ENCODE measurements at places on chromosomes 13 and 19. TPM values are rescaled to one million over a fixed set of nuclear protein-coding genes. Genes with fewer than 3 reads are reported as not detected.

FGF22 gene
- total RNA-seq, result not detected

CCNA1 gene
- 0.09 TPM for total RNA-seq

ZNF497 gene
- total RNA-seq, result 0.98 TPM

CLEC11A gene
- total RNA-seq, result 21.8 TPM

SRRM5 gene
- not detected for total RNA-seq

ZNF556 gene
- total RNA-seq, result not detected

CBLC gene
- total RNA-seq, result not detected

FBXO27 gene
- 7.2 TPM for total RNA-seq

DNAJC15 gene
- total RNA-seq, result 18.7 TPM

CABP5 gene
- total RNA-seq, result not detected

ZNF324B gene
- 9.5 TPM for total RNA-seq

ZNF100 gene
- total RNA-seq, result 2.4 TPM

ZNF582 gene
- total RNA-seq, result 5.4 TPM

FBXL3 gene
- total RNA-seq, result 144 TPM

CCDC194 gene
- total RNA-seq, result not detected

NAT14 gene
- total RNA-seq, result 8.3 TPM

SHISA7 gene
- not detected for total RNA-seq

MRPL4 gene
- 33.9 TPM for total RNA-seq

C1QTNF9B gene
- not detected for total RNA-seq

APOC1 gene
- 1.7 TPM for total RNA-seq

CLC gene
- total RNA-seq, result not detected

KLK4 gene
- total RNA-seq, result not detected

CNMD gene
- not detected for total RNA-seq

CACNG6 gene
- not detected for total RNA-seq

DNAAF3 gene
- total RNA-seq, result 0.33 TPM

DZIP1 gene
- 20.1 TPM for total RNA-seq

ZSCAN4 gene
- total RNA-seq, result not detected

TMIGD2 gene
- not detected for total RNA-seq

FAM83E gene
- 0.18 TPM for total RNA-seq

UBE2L5 gene
- not detected for total RNA-seq

TGFB1 gene
- 19.8 TPM for total RNA-seq

FBL gene
- 105 TPM for total RNA-seq

ATP1A3 gene
- not detected for total RNA-seq

ZNF69 gene
- 9.0 TPM for total RNA-seq

DIAPH3 gene
- total RNA-seq, result 40.9 TPM

SYMPK gene
- total RNA-seq, result 21.3 TPM

AKAP8L gene
- total RNA-seq, result 45.6 TPM

CLDND2 gene
- total RNA-seq, result 0.36 TPM

ARHGEF7 gene
- total RNA-seq, result 35.9 TPM

PLPPR2 gene
- total RNA-seq, result 9.4 TPM

KLK12 gene
- total RNA-seq, result not detected

ADAT3 gene
- 4.2 TPM for total RNA-seq

SIGLEC9 gene
- total RNA-seq, result 0.09 TPM

MBD3L3 gene
- not detected for total RNA-seq

VAV1 gene
- not detected for total RNA-seq

KLF1 gene
- total RNA-seq, result not detected

ZNF549 gene
- total RNA-seq, result 1.1 TPM

RAVER1 gene
- total RNA-seq, result 12.0 TPM

GRK1 gene
- not detected for total RNA-seq

NOVA2 gene
- 0.27 TPM for total RNA-seq

ZNF530 gene
- 5.6 TPM for total RNA-seq

COX7A1 gene
- 17.0 TPM for total RNA-seq

CCL25 gene
- total RNA-seq, result not detected

GJA3 gene
- 0.90 TPM for total RNA-seq

CACNA1A gene
- 42.8 TPM for total RNA-seq

CILP2 gene
- 2.5 TPM for total RNA-seq

RUBCNL gene
- total RNA-seq, result 0.16 TPM

CEACAM4 gene
- not detected for total RNA-seq

JUNB gene
- 87.9 TPM for total RNA-seq

LILRB4 gene
- not detected for total RNA-seq

Data from fibroblast of the aortic adventitia (primary cell).